ENCODE measurements at places on chromosomes 3 and 15. TPM values are rescaled to one million over a fixed set of nuclear protein-coding genes. Genes with fewer than 3 reads are reported as not detected.

DNA sequence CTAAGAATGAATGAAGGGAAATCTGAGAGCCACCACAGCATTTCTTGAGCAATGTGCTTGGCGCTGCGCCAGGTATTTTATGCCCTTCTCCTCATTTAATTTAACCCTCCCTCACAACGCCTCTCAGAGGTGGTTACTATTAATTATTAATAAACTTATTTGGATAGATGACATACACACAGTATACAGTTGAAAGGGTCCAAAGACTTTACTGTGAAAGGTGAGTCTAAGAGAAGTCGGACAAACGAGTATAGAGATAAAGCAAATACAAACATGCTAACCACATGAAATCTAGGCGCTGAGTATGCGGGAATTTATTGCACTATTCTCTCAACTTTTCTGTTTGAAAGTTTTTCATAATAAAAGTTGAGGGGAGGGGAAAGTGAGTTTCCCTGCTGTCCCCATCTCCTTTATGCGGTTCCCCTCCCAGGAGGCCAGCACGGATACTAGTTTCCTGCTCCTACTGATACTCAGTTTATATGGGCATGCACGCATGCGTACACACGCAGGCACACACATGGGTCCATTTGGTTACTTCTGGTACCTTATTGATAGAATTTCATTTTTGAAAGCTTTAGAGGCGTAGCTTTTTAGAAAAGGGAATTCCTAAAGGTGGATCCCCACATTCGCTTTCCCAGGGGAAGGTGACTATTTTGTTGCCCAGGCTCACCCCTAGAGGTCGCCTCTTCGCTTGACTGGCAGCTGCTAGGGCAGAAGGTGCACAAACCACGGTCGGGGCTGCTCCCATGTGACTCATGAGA lies 28.5 kb upstream of the KCTD6 start:
- no peak overlapping the region for H3K27ac ChIP-seq
- no peaks in the 10 kb centered on the region for H3K27me3 ChIP-seq
- H3K4me3 ChIP-seq: no peak overlapping the region
- H3K36me3 ChIP-seq: no peaks in the 10 kb centered on the region
- peaks cover 10% of the 10 kb centered on the region for H3K4me1 ChIP-seq
- DNase-seq: peak; percentile 53

Gene DPPA4
- 0.58 TPM for total RNA-seq

DNA sequence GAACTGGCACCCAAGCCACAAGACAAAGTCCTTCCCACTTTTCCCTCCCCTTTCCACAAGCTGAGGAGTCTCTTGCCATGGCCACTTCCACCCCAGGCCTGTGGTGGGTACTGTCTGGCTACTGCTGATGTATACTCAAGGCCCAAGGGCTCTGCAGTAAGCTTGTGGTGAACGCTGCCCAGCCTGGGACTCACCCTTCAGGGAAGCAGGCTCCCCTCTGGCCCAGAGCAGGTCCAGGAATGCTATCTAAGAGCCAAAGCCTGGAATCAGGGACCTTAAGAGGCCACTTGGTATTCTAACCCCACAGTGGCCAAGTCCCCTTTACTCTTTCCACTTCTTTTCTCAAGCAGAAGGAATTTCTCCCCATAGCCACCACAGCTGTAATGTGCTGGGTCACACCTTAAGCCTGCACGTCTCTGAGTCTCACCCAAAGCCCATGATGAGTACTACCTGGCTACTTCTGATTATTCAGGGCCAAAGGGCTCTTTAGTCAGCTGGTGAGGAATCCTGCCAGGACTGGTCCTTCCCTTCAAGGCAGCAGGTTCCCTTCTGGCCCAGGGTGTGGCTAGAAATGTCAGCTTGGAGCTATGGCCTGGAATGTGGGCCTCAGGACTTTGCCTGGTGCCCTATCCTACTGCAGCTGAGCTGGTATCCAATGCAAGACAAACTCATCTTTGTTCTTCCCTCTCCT lies 4.0 kb downstream of the PATL2 start:
- no peak for DNase-seq
- H3K27me3 ChIP-seq: no peaks in the 10 kb centered on the region
- no peak overlapping the region for H3K4me3 ChIP-seq
- H3K27ac ChIP-seq: no peak overlapping the region
- no peaks in the 10 kb centered on the region for H3K36me3 ChIP-seq

Gene GNL3
- total RNA-seq: 88.7 TPM

Gene CCDC33
- total RNA-seq: 0.04 TPM

Measured in muscle of leg (tissue), 16 donors.